RPMI8226 (cell line): ENCODE measurements at places on chromosomes 16 and 17.
A peak's percentile ranks its signal among the peaks of the same experiment; 100 is the strongest.

- DNase-seq = no peak
Observed at GRCh38 chr17:8503807-8504206, 68.1 kb downstream of the NDEL1 start.

GRCh38 chr17:50049636-50050035 is 6.3 kb upstream of the ITGA3 start:
- DNase-seq = peak; percentile 45

GRCh38 chr16:54053891-54054820 is 232.4 kb downstream of the IRX3 start:
- DNase-seq = no peak

- DNase-seq = no peak
Observed at GRCh38 chr16:52167328-52167727, 379.6 kb downstream of the TOX3 start.

GRCh38 chr16:88566158-88566557 is 4.0 kb upstream of the ZC3H18 start:
- DNase-seq = no peak

GRCh38 chr17:28570716-28571360 is 486 bp downstream of the PIGS start:
- DNase-seq = peak; percentile 64

- no peak for DNase-seq
Observed at GRCh38 chr17:13640551-13640950, 38.8 kb upstream of the HS3ST3A1 start.

GRCh38 chr16:56916571-56917403 is 15.2 kb upstream of the HERPUD1 start:
- DNase-seq = peak; percentile 88

DNA sequence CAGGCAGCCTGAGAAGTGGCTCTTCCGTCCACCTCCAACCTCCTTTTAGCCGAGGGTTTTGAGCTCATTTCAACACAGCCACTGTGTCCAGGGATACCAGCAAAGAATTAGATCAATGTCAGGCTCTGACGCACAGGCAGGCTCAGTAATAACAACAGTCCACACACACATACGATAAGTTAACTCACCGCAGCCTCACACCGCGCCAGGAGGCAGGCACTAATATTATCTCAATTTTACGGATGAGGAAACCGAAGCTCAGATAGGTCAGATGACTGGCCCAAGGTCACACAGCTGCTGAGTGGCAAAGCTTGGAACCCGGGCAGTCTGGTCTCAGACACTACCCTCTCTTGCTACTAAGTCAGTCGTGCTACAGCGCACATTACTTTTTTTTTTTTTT is 22.9 kb downstream of the ABR start:
- DNase-seq = no peak
